ENCODE measurements at places on chromosomes 12 and 14.

- no peak for DNase-seq
Observed at GRCh38 chr14:88552876-88553275, 1.9 kb downstream of the PTPN21 start.

GRCh38 chr14:55240526-55241178, 30.6 kb upstream of the FBXO34 start:
- DNase-seq = no peak

DNA sequence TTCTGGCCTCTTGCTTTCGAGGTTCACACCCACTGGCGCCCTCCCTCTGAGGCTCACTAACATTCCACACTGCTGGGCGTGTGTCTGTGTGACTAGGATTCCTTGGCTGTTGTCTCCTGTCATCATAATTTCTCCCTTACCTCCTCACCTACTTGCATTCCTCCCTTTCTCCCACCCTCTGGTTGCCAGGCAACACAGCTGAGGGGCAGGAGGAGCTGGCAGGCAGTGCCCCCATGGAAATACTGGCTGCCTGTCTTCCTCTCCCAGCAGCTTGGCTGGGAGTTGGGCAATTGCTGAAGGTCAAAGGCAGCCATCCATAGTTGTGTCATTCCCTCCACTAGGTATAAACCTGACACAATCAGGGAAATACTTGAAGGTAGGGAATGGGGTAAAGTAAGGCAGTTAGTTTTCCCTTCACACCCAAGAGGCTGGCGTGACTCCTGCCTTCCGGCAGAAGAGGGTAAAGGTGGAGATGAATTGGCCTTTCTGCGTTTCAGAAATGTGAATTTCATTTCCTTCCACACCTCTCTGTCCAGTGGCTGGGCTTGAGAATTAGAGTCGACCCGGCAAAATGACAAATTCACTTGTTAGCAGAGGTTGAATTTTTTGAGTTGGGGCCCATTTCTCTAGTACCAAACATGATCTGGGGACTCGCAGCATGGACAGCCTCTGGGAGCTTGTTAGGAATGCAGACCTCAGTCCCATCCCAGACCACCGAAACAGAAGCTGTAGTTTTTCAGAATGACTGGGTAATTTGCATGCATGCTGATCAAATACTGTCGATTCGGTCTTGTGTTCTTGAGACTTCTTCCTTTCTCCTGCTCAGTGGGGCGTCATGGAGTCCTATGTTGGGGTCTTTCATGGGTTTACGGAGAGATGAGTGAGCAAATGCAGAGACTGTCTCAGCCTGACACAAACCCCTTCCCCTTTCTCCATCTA, 24.3 kb upstream of the EMP1 start:
- no peak for DNase-seq

DNA sequence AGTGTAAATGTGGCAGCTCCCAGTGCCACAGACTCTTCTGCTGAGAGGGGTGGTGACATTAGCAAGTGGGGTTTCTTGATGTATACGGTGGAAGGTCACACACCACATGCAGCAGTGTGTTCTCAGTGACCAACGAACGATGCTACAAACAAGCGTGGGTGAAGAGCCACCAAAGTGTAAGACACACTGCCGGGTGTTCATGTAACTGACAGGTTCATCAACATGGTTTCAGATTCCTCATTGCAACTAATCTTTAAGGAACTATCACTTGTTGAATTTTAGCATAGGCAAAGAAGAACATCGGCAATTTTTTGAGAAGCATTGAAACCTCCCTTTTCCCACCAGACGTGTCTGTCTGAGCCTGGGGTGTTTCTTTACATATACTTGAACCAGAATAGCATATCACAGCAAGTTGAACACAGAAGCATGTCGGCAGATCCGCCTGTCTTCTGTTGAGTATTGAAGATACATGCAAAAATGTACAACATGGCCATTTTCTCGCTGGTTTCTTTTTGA, 58.8 kb downstream of the PPP2R5C start:
- DNase-seq = no peak

DNA sequence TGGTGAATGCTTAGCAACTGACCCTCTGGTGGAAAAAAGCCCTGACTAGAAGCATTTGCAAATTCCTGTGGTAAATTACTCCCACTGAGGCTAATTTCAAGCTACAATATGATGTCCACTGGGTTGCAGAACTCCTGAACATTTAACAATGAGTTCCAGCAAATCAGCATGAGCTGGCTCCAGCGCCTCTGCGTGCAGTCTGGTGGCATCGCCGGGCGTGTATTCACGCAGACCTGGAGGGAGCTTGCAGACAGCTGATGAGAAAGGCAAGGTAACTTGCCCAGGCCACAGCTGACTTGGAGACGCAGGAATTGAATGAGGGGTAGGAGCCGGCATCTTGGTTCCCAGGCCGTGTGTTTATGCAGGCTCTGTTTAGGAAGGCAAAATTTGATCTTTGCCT, 45.1 kb upstream of the KCNA1 start:
- no peak for DNase-seq

Measured in DND-41 (cell line).